Cardiac muscle cell (in vitro differentiated cells and primary cell): ENCODE measurements at places on chromosomes 4 and X. TPM values are rescaled to one million over a fixed set of nuclear protein-coding genes. Genes with fewer than 3 reads are reported as not detected.

The RPS6KA3 gene
- total RNA-seq: 5.3 and 6.5 TPM in 2 replicates

The PDZD4 gene
- 5.4 and 5.8 TPM in 2 replicates for total RNA-seq

The SUV39H1 gene
- total RNA-seq: 5.5 and 8.1 TPM in 2 replicates

The USP17L29 gene
- total RNA-seq: not detected in 2 replicates

The GYPA gene
- not detected in 2 replicates for total RNA-seq

The CLTRN gene
- 0.32 and 1.0 TPM in 2 replicates for total RNA-seq

The SSX4B gene
- total RNA-seq: not detected in 2 replicates

The CLIC2 gene
- 0.06 TPM in 1 of 2 replicates, not detected in the other for total RNA-seq

The AR gene
- total RNA-seq: 0.24 and 0.70 TPM in 2 replicates

The NR0B1 gene
- 0.42 and 0.54 TPM in 2 replicates for total RNA-seq

The PDGFC gene
- 5.5 and 18.2 TPM in 2 replicates for total RNA-seq

The ASMT gene
- total RNA-seq: not detected in 2 replicates

The KCNIP4 gene
- 9.9 and 15.9 TPM in 2 replicates for total RNA-seq

The GRIA3 gene
- 2.8 and 5.9 TPM in 2 replicates for total RNA-seq

The MAGEC1 gene
- not detected in 2 replicates for total RNA-seq

The FAM13A gene
- 34.0 and 43.8 TPM in 2 replicates for total RNA-seq

The CYLC1 gene
- not detected in 2 replicates for total RNA-seq

The USP17L18 gene
- total RNA-seq: not detected in 2 replicates

The MAGEA2B gene
- not detected in 2 replicates for total RNA-seq

The TMPRSS11A gene
- not detected in 2 replicates for total RNA-seq

The IQCM gene
- not detected in 2 replicates for total RNA-seq
